ENCODE measurements at places on chromosomes 7 and 10.

DNA sequence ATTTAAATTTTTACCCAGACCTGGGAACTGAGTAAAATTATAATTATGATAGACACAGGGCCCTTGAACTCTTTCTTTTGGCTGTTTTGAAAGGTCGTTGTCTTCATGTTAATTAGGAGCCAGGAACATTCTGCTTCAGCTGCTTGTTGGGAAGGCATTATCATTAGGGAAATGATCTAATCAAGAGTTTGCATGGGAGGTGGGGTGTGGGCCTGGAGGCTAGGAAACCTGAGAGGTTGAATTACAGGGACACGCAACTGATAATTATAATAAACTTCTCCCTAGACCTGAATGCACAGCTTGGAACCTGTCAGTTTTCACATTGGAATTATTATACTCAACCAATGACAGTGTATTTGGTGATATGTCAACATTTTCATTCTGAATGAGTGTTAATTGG is 237.7 kb downstream of the CACNB2 start:
- no peak for DNase-seq

DNA sequence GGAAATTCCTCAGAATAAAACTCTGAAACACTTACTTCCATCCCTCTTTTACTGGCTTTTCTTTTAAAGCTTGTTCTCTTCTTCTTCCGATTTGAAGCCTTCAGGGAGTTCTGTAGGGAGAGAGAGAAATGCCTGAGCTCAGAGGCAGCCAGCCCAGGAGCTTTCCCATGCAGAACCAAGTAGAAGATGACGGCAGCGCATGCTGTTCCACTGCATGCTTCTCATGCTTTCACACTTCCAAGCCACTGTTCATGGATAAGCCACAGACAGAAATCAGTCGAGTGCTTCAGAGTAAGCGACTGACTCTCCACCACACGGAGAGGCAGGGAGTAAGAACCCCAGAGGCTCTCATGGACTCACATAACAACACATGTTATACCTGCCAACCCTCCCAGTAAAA is 237.3 kb downstream of the DGKI start:
- DNase-seq, result no peak

- DNase-seq, result no peak
These were observed 153.3 kb downstream of the STK31 start for GRCh38 chr7:23863209-23863787.

- no peak for DNase-seq
These were observed 97.9 kb downstream of the TMEM168 start for GRCh38 chr7:112692333-112692732.

GRCh38 chr7:89813081-89813480 is 341.2 kb upstream of the STEAP1 start:
- DNase-seq, result no peak

GRCh38 chr7:155670521-155670920 is 26.1 kb downstream of the RBM33 start:
- no peak for DNase-seq

- DNase-seq, result no peak
These were observed 363.7 kb downstream of the DPP6 start for GRCh38 chr7:154415709-154416399.

GRCh38 chr7:77208416-77208815 is 8.8 kb upstream of the FGL2 start:
- no peak for DNase-seq

DNA sequence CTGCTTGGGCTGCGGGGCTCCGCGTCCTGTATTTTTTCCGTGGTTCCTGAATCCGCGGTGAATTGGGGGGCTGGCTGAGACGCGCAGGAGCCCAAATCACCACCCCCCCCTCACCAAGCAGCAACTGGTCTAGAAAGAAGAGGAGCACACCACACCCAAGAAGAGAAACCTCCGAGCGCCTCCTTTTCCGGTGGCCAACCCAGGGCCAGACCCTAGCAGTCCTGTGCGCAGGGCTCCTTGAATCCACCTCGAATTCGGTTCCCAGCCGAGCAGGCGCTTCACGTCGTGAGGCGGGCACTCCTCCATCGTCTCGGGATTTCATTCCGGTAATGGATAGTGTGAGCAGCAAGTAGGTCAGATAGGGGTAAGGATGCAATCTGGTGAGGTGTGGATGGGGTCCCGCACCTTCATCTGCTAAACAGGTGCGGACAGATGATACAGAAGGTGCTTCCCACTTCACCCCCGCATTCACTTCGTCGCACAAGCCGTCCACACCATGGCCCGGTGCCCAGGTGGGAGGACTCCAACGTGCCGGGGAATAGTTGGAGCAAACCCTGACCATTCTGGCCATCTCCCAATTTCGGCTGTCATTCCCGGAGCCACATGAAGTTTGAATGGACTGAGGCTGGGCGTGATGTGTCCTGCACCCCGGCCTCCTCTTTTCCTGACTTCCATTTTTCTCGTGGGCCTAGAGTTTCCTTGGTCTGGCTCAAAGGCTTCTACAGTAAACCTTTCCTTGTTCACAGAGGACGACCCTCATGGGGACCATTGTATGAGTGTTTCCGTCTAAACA is 19.8 kb upstream of the ZNF273 start:
- no peak for DNase-seq

DNA sequence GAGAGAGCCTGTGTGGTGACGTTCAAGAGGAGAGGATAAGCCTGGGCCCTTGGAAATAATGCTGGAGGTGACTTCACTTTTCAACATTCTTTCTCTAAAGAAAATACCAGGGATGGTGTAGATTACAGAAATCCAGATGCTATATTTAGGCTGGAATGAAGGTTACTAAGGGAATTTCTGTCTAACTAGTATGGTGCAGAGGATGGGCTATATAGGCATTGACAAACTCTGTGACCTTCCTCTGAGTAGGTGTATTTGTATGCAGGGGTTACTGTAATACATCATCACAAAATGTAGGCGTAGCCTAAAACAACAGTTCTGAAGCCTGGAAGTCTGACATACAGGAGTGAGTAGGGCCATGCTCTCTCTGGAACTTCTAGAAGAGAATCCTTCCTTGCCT is 155.3 kb upstream of the INHBA start:
- DNase-seq, result no peak

DNA sequence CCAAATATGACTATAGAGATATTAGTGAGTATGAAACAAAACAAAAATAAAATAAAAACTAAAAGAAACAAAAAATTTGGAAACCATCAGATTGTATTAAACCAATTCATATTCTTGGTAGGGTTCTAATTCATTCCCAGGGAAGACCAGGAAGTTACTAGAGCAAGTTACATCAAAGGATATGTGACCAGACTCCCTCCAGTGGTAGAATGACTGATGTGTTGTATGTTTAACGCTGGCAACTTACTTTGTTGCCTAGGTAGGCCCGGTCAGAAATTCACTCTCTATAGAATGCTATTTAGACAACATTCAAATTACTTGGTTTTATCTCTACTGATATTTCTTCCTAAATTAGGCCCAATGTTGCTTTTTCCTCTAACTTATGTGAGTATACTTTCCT is 5.2 kb downstream of the PHYHIPL start:
- DNase-seq, result no peak

- no peak for DNase-seq
These were observed 132.1 kb upstream of the CDK6 start for GRCh38 chr7:92968502-92968901.

DNA sequence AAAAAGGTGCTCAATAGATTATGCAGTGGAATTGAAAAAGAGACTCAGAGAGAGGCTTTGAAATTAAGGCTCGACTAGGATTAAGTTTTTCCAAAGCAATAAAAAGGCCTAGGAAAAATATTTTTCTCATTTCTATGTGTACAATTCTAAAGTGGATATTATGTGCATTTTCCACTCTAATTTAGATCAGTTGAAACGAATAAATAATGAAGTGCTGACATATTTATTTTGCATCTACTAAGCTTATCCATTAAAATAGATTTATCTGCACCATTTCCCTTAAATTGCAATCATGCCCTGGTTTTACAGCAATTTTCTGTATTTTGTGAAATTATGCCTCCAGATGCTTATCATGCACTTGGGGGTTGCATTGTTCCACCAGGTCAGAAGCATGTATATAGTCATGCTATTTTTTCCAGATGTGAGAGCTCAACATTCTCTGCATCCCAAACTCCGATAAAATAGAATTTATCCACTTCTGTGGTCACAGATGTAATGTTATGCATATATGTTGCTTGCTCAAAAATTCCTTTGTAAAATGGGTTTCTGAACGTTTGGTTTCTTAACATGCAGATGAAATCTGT is 18.3 kb downstream of the FIGNL1 start:
- DNase-seq, result no peak

DNA sequence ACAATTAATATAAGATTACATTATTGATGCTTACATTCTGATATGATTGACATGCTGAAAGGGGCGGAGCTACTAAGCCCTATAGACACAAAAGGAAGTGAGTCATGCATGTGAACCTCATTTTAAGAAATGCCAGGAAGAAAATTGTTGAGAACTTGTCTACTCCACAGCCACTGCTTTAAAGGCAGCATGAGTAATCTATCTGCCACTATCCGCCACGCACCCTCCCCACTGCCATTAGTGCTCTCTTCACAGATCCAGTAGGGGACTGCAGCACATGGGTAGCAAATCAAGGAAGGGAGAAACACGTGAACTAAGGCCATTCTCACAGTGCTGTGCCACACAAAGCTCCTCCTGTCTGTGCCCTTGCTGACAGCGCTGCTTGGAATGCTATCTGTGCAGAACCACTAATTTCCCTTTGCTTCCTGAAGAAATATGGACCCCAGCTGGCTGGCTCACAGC is 524.8 kb downstream of the GRM8 start:
- DNase-seq, result no peak

DNA sequence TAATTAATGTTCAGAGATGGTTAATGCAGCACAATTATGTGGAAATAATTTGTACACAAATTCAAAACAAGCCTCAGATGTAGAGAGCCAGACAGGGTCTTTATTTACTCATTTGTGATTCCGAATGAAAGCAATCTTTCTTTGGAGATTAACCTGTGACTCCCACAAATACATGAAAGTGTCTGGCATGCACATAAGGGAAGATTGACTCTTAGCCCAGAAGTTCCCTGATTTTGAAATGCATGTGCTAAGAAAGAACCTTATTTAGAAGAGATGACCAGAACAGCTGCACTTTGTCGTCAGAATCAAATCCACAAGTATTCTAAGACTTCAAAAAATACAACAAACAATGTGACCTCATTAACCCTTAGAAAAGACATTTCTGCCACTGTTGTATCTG is 45.1 kb downstream of the RNLS start:
- no peak for DNase-seq

DNA sequence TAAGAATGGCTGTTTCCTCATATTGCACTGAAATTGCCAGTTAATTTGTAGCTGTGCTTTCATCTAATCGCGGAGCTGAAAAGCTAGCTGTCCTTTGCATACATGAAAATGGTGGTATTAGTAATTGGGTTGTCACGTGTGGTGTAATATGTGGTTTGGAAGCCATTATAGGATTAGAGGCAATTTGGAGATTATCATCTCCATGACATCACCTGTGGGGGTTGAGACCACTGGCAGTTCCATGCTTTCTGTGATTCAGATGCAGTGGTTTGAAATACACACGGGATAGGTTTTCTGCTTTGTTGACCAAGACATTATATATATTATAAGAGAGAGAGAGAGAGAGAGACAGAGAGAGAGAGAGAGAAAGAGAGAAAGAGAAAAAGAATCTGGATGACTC is 180.8 kb downstream of the RAB11FIP2 start:
- no peak for DNase-seq

GRCh38 chr7:125695626-125696025 is 766.0 kb upstream of the POT1 start:
- DNase-seq, result no peak

DNA sequence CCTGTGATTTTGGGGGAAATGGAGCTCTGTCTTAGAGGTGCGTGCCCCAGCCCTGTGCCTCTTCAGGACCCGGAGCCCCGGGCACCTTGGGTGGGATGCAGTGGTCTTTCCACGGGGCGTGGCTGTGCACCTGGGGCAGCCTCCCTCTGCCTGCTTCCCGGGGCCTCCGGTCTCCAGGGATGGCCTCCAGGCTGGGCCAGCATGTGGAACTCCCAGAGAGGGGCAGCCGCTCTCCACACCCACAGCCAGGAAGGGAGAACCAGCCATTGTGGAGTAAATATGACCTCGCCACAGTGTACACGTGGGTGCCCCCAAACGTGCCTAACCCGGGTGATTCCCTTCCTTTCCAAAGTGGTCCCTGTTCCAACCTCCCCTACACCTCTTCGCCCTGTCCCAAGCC is 52.6 kb downstream of the JAKMIP3 start:
- no peak for DNase-seq

DNA sequence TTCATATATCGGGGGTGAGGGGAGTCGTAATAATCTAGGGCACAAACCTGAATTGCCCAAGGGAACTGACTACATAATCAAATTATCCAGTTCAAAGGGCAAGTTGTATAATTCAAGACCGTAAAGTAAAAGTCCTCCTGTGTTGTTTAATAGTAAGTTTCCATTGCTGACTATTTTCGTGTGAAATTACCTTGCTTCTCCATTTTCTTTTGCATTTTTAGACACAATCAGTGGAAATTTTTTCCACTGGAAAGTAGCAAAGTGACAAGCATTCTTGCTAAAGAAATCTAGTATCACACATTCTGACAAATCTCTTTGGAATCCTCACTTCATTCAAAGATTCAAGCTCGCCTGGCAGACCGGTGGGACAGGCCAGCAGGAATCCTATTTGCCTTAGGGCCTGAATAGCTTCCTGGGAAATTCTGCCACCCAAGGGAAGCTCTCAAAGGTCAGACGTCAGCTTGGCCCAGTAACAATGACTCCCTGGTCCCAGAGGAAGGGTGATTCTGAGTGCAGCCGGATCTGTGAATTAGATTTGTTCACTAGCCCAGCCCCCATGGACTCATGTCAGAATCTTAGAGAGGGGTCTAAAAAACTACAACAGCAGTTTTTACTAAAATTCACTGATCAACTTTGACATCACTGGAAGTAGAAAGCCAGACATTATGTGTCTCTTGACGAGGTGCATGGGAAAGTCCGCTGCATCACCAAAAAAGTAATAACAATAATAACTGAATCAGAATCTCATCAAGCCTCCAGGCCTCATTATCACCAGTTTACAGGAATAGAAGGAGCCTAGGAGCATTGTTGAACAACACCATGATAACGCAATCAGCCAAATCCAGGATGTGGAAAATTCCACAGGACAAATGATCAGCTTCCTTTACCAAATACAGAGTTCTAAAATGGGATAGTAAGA is 161.0 kb downstream of the SKIDA1 start:
- no peak for DNase-seq

DNA sequence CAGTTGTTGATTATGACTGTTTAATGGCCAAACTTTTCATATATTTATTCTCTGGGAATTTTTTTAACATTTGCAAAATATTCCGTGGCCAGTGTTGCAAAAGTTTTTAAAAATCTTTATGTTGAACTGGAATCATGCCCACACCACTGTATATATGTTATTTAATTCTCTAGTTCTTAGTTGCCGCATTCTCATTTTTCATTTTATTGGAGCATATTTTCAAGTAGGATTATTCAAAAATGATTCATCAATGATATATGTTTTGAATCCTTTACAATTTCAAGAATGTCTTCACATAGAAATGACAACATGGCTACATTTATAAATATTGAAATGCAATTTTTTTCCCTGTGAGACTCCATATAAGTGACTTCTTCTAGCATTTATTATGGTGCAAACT is 188.6 kb upstream of the LRRTM3 start:
- DNase-seq, result no peak

Data from activated B cell treated with CpG ODN at 0.5 μM for 24 hours (primary cell).